ENCODE measurements at places on chromosomes 4 and X. TPM values are rescaled to one million over a fixed set of nuclear protein-coding genes. Genes with fewer than 3 reads are reported as not detected.

Gene HAND2
- 6.6 TPM for total RNA-seq

Gene GRPEL1
- total RNA-seq = 41.0 TPM

Gene SPOCK3
- not detected for total RNA-seq

Gene PHKA1
- total RNA-seq = 0.92 TPM

Gene EPHA5
- not detected for total RNA-seq

Gene GAB3
- 1.7 TPM for total RNA-seq

Gene SPP1
- 240 TPM for total RNA-seq

Gene AFP
- 0.78 TPM for total RNA-seq

Gene PAPSS1
- total RNA-seq = 6.6 TPM

Gene SMR3B
- total RNA-seq = not detected

Gene HHIP
- total RNA-seq = 3.3 TPM

Gene ARR3
- total RNA-seq = not detected

Gene FABP2
- total RNA-seq = not detected

Gene SPANXA1
- total RNA-seq = not detected

Gene COX7B2
- not detected for total RNA-seq

Gene MAPK10
- total RNA-seq = 1.5 TPM

Gene WFS1
- total RNA-seq = 19.7 TPM

Gene TLR10
- total RNA-seq = not detected

Gene SLC6A14
- total RNA-seq = not detected

Gene OCRL
- total RNA-seq = 8.2 TPM

Gene SLC9A6
- 4.8 TPM for total RNA-seq

Gene FGFR3
- total RNA-seq = 27.9 TPM

Gene BEND2
- total RNA-seq = 0.05 TPM

Gene SSX1
- total RNA-seq = not detected

Gene NHS
- 0.12 TPM for total RNA-seq

Gene SPACA5B
- not detected for total RNA-seq

Gene MAGIX
- total RNA-seq = 8.8 TPM

Gene ARHGAP6
- total RNA-seq = 1.2 TPM

Gene RNF128
- 39.4 TPM for total RNA-seq

Gene SPON2
- 138 TPM for total RNA-seq

Gene AMTN
- not detected for total RNA-seq

Gene CDX4
- total RNA-seq = not detected
